HuH-7 (cell line): ENCODE measurements at places on chromosomes 4 and X.
A peak's percentile ranks its signal among the peaks of the same experiment; 100 is the strongest.

GRCh38 chrX:28988246-28988645 is 401.0 kb downstream of the IL1RAPL1 start:
- DNase-seq, result no peak

DNA sequence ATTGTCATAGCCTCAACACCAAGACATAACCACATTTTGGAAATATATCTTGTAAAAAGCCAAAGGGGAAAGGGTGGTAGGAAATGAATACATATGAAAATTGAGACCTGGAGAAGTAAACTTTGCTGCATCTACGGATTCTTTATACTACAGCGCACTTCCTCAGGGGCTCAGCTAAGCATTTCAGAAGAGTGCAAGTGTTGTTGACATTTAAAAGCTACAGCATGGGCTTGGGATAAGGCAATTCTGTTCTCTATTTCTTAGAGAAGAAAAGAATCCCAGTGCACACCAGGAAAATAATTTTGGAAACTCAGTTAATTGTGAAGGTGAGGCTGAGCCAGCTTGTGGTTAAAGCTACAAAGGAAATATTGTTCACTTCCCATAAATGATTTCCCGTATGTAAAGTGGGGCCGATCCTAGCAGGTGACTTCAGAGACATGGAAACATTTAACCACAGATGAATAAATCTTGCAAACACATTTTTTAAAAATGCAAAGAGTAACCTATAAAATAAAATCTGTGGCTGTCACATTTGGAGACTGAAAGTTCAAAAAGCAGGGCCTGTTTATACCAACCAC is 12.6 kb upstream of the GBA3 start:
- no peak for DNase-seq

- DNase-seq, result no peak
These were observed 304.1 kb upstream of the TECRL start for GRCh38 chr4:64713256-64713840.

DNA sequence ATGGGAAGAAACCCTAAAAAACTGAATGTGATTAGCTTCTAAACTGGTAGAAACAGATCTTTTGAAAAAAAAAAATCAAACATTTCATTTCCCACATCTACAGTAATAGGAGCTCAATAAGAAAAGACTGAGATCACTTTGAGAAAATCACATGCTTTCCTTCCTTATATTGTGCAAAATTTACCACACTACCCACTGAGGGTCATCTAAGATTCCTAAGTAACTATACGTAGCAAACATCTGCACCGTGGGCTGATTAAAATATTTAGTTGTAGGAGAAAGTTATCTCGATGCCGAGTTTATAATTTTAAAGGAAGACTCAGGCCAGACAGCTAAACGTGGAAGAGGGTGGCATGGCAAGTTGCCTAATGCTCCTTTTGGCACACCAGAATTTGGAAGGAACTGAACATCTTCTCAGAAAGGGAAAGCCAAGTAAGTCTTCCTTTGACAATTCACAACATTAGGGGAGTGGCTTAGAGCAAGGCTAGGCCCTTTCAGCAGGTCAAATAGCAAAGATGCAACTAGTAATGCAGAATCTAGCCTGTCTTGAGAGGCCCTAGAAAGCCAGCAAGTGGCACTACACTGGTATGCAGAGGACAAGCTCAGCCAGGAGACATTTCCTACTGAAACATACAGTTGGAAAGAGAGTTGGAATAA is 128.0 kb downstream of the TMA16 start:
- DNase-seq, result no peak

GRCh38 chr4:146545102-146545501 is 23.4 kb upstream of the SLC10A7 start:
- peak; percentile 10 for DNase-seq

DNA sequence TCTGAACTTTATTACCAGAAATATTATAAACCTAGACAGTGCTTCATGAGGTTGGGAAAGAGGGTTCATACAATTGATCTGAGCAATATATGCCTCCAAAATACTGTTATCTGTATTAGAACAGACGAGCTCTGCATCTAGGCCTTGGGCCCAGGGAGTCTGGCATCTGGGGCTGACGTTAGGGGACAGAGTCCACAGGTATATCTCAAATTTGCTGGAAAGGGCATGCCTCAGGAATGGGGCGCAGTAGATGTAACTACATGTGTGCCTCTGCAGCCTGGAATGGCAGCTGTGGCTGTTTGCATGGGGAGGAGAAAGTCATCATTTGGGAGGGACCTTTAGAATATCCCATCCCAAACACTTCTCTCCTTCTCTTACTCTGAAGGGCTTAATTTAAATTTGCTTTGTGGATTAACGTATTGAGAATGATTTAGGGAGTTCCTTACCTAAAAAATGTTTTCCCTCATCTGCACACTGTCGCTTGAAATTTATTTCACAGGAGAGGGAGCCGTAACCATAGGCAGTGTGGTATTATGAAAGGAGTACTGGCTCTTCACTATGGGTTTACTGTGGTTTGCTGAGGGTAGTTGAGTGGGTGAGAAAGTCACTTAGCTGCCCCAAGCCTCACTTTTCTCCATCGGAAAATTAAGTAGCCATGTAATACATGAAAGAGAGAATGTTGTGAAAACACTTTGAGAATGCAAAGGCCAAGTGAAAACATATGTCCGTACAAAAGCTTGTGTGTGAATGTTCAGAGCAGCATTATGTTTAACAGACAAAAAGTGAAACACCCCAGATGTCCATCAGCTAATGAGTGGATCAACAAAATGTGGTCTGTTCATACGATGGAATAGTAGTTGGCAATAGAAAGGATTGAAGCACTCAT is 5.9 kb downstream of the ADD1 start:
- no peak for DNase-seq

DNA sequence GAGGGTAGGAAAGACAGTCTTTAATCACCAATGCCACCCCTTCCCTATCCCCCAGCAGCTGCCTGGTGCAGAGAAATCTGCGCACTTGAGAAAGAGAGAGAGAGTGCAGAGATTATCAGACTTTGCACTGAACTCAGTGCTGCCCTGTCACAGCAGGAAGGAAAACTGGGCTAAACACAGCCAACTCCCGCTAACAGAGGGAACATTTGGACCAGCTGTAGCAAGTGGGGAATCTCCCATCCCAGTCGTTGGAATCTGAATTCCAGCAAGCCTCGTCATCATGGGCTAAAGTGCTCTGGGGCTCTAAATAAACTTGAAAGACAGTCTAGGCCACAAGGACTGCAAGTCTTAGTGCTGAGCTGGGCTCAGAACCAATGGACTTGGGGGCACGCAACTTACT is 168.7 kb downstream of the DLG3 start:
- no peak for DNase-seq

GRCh38 chrX:42386681-42387080 is 391.3 kb downstream of the PPP1R2C start:
- DNase-seq, result no peak

DNA sequence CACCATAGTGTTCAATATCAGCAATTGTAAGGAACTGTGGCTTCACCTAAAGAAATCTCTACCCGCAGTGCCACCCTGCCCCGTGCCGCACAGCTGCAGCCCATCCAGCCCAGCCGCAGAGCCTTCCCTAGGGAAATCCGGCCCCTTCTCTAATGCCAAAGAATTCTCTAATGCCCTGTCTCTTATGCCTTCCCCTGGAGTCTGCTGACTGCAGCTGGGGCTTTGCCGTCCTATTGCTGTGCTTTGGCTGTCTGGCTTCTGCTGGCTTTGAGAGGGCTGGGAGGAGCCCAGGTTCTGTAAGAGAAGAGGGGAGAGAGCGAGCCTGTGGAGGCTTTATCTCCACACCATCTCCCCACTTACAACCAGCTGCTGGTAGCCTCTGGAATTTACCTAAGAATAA is 85.9 kb upstream of the HELT start:
- no peak for DNase-seq

- DNase-seq, result no peak
These were observed at the start of gene LRAT for GRCh38 chr4:154743683-154744340. Gene LRAT (plus strand): TSS chr4:154744000. CDS start chr4:154744327, 327 bp downstream.

GRCh38 chr4:175561696-175562095 is 250.4 kb downstream of the GPM6A start:
- DNase-seq, result no peak

GRCh38 chr4:168766604-168767316 is 243.3 kb downstream of the CBR4 start:
- DNase-seq, result no peak

GRCh38 chr4:129545599-129546278 is 449.8 kb downstream of the C4orf33 start:
- DNase-seq, result no peak

GRCh38 chrX:10074241-10074941 is 82.4 kb upstream of the CLCN4 start:
- no peak for DNase-seq

DNA sequence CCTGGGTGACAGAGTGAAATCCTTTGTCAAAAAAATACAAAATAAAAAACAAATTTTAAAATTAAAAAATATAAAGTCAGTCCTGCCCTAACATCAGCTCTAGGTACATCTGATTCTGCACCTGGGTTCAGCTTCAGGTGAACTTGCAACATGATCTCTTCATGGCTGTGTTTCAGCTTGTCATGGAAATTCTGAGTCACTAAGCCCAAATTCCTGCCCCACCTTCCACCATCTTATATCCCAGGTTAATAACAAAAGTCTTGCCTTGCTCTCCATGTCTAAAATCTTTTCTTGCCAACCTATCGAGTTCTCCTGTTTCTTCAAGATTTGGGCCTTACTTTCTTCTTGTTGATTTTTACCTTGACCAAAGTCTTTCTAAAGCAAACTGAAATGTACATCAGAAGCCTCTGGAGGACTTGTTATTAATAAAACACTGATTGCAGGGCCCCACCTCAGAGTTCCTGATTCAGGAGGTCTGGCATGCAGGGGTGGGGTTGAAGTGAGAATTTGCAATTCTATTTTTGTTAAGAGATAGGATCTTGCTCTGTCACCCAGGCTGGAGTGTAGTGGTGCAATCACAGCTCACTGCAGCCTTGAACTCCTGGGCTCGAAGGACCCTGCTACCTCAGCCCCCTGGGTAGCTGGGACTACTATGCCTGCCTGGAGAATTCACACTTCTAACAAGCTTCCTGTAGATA is 125.8 kb upstream of the VCX3A start:
- no peak for DNase-seq

DNA sequence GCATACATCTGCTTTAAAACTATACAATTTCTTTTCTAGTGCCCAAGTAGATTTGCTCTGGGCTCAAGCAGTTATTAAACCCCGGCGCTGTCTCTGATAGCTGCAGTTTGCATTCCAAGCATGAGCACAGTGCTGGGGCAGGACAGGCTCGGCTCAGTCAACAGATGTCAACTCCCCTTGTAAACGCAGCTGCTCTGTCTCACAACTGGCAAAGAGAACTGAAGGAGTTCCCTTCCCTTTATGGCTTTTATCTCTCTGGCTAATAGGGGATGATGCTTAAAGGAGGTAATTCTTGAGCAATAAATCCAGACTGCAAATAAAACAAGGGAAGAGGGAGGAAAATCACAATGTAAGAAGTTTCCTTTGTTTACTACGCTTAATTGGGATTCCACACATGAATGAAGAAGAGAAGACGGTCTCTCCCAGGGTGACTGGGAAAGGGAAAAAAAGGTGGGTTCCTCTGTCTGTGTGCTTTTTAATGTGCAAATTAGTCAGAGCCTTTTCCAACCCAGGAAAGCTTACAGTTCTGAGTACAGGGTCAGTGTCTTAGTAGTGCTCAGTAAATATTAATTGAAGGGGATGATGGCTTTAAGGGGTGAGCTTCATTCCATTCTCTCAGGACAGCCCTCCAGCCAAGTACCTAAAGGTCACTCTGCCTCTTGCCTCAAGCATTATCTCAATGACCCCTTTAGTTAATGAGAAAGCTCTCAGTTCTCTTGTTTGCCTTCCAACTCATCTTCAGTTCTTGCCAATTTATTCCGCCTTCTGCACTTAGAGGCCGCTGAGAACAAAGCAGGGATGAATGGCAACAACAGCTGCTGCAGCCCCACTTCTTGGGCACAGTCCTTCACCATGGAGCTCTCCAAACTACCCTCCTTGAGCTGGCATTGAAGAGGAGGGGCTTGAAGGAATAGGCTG is 155.7 kb upstream of the JADE1 start:
- DNase-seq, result no peak

GRCh38 chrX:72536542-72536941 is 36.1 kb downstream of the HDAC8 start:
- DNase-seq, result no peak

DNA sequence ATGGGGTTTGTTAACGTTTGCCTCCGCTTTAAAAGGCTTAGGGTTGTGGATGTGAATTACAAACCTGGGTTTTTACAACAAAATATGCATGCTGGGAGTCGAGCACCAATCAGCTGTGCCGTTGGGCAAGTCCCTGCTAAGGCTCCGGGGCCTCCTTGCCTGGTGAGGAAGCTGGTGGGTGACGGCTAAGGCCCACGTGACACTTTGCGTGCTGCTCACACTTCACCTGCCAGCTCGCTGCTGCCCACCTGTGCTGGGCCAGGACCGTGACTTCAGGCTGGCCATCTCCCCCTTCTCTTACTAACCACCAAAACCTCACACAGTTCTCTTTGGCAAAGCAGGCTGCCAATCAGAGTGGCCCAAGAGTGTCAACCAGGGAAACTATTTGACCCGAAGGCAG is 178.3 kb downstream of the AFAP1 start:
- no peak for DNase-seq

- DNase-seq, result no peak
These were observed 233.4 kb upstream of the HAND2 start for GRCh38 chr4:173763389-173763788.

GRCh38 chr4:38169524-38169923 is 209.3 kb downstream of the PTTG2 start:
- DNase-seq, result no peak

DNA sequence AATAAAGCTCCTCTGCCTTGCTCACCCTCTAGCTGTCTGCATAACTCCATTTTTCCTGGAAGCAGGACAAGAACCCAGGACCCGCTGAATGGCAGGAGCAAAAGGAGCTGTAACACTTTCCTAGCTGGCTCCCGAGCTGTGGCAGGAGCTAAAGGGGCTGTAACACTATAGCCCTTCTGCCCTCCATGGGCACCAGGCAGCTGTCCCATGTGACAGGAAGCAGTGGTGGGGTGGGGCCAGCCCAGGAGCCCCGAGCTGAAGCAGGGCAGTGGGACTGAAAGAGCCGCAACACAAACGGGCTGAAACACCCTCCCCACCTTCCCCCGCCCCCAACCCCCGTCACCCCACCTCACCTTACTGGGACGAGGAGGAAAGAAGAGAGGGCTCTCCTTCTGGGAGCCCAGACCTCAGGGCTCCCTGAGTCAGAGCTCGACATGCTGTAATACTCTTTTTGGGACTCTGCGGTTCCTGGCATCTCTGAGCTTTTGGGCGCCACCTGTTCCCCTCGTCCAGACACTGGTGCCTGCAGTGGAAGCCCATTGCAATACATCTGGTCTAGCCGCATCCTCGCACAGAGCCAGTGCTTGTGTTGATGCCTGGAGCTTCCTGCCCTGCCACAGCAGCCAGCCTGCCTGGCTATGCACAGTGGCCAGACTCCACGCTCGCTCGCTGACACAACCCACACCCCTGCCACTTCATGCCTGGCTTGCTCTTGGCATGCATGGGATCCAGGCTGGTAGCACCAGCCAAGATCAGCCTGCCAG is 39.4 kb downstream of the PPM1K start:
- no peak for DNase-seq
